ENCODE measurements at places on chromosomes 16 and 17.

DNA sequence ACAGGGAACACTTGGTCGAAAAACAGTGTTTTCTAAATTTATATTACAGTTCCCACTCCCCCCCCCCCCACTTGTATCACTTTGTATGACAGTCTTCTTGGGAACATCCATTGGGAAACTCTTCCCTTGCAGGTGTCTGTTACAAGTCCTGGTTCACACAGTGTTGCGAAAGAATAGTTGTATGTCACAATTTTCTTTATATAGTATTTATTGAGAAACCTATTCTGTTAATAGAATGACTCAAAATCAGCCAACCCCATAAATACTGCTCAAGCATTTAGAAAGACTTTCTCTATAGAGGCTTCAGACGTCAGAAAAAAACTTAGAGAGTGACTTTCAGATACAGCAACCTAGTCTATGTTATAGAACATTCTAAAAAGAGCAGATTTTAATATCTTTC is 414.4 kb downstream of the WWOX start:
- no peak for DNase-seq

GRCh38 chr17:28982131-28982793 is 23.6 kb downstream of the SEZ6 start:
- DNase-seq, result no peak

DNA sequence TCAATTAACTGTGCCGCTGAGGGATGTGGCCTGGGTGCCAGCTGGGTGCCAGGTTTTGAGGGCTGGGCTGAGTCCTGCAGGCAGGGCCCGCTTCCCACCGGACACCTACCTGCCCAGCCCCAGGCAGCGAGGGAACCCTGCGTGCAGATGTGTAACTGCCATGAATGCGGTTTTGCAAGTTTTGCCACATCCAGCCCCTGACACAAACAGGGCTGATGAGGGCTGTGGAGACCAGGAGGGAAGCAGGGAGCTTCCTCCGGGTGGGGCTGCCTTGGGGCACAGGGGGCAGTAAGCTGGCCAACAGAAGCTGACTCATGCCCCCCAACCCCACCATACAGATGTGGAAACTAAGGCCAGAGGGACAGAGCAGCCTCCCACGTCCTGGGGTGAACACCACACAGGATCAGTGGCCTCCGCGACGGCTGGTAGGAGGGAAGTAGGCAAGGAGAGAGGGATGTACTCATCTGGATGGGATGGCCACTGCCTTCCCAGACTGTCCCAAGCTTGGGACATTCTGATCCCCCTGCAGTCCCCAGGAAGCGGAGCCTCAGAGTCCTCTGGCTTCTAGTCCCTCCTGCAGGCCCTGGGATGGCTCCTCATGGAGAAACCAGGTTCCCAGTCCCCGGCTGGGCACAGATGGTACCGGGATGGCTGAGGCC is 1.6 kb downstream of the UBALD1 start:
- DNase-seq, result no peak

- DNase-seq, result no peak
Measured at GRCh38 chr17:60864708-60865005, 187.0 kb downstream of the BCAS3 start.

GRCh38 chr16:3087243-3088235 is 11.6 kb downstream of the ZSCAN10 start:
- DNase-seq, result no peak

DNA sequence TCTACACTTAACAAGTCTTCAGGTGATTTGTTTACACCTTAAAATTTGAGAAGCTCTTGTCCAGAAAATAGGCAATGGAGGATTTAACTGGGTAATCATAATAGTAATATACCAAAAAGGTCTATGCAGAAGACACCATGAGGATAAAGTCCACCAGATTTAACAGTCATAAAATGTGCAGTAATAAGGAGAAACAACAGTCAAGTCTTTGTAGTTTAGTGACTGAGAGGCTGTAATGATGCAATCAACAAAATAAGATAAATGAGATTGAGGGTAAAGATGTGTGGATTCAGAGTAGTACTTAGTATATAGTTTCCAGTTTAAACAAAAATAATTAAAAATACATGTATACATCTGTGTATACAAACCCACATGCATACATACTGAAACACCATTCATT is 91.2 kb downstream of the STXBP4 start:
- DNase-seq, result no peak

DNA sequence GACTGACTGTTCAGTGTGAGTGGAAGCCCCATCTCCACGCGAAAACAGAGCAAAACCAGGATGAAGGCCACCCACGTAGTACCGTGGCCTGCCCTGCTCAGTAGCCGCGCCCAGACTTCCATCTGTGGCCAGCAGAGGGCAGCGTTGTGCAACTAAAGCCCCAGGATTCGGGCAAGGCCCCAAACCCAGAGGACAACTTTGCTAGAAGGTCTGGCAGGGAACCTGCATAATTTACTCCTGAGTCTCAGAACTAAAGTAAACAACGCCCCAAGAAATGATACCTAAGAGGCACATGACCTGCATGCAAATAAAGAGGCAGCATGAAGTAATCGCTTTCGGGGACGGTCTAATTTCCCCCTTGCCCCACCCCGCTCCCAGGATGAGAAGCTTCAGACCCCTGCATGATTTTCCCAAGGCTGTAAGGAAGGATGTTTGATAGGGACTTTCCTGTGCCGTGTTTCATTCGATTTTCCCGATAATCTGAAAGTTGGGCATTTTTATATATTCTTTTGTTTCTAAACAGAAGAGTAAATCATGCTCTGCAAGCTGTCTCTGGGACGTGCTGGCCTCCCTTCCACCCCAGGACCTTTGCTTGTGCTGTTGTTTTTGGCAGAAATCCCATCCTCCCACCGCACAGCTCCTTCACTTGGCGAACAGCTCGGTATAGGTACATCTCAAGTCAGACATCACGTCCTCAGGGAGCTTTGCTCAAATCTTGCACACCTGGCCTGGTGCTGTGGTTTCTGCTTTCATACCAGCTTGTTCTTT is 18.6 kb downstream of the HSBP1 start:
- peak; percentile 80 for DNase-seq

GRCh38 chr16:47142486-47142820 is 1.3 kb downstream of the NETO2 start:
- DNase-seq, result no peak

GRCh38 chr16:67199011-67199807 is at the start of gene ELMO3:
Gene ELMO3 (plus strand): TSS chr16:67199131. CDS start chr16:67199327, 196 bp downstream.
- no peak for DNase-seq

DNA sequence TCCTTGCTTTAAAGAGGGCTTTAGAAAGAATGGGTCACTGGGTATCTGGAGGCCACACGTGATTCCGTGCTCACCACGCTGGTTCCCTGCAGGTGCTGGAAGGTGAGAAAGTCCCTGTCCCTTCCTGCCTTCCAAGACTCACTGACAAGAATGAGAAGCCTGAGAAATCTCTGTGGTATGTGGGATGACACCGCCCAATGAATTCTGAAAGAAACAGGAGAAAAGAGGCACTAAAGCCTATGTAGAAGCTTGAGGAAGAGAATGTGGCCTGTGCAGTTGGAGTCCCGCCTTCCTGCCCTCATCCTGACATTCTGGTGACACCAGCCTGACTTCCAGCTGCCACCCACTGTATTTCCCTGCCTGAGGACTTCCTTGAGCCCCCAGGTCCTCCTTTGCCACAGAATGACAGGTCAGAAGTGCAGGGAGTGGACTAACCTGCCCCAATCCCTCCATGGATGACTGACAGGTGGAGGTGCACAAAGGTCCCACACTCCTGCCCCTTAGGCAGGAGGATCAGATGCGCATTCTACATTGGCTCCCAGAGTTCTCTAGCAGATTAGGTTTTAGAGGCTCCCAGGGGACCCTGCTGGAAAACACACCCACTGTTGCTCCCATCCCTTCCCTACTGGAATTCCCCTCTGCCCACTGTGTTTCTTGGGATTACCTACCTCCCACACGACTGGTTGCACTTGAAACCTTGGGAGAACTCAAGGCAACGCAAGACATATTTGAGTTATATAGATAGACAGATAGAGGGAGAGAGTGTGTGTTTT is 38.6 kb upstream of the TENT4B start:
- DNase-seq, result no peak

GRCh38 chr17:43814026-43814425 is 18.9 kb downstream of the MPP3 start:
- DNase-seq, result no peak

DNA sequence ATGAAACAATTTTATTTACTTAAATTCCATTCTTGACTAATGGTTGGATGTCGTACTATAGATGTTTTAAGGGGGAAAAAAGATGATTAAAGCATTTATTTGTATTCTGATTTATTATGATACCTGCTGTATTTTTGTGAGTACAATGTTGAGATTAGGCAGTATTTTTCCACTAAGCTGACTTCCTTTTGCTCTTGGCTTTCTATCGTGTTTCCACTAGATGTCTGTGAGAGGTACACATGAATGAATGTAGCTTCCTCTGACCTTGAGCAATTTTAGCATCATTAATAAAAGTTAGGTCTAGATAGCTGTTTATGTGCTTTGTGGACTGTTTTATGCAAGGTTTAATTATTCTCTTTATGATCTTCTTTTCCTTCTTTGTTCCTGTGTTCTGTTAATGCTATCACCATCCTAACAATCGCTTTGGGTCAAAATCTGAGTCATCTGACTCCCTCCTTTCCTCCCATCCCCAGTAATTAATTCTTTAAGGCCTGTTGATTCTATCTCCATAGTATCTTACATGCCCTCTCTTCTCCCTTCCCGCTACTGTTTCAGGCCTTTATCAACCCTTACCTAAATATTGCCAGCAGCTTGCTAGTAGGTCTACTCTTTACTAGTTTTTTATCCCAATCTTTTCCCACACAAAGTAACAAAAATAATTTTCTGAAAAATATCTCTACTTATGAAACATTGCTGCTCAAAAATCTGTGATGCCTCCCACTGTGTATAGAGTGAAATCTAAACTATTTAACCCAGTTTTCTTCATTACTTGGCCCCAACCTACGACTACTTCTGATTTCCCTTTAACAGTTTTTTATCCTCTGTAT is 76.0 kb downstream of the VMP1 start:
- no peak for DNase-seq

DNA sequence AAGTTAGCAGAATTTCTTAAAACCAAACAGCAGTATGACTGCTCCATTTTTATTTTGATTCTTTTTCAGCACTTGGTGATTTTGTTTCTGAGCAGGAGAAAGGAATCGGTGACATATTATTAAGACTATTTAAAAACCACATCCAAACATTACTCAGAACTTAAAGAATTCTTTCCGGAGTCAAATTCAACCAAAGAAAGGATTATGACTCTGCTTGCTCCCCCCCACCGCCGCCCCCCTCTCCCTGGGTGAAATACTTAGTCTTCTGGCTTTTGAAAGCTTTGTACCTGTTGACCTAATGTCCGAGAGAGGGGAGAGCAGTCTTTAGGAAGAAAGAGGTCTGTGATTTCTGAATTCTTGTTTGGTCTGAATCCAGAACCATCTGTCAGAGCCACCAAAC is 17.9 kb upstream of the COL1A1 start:
- no peak for DNase-seq

DNA sequence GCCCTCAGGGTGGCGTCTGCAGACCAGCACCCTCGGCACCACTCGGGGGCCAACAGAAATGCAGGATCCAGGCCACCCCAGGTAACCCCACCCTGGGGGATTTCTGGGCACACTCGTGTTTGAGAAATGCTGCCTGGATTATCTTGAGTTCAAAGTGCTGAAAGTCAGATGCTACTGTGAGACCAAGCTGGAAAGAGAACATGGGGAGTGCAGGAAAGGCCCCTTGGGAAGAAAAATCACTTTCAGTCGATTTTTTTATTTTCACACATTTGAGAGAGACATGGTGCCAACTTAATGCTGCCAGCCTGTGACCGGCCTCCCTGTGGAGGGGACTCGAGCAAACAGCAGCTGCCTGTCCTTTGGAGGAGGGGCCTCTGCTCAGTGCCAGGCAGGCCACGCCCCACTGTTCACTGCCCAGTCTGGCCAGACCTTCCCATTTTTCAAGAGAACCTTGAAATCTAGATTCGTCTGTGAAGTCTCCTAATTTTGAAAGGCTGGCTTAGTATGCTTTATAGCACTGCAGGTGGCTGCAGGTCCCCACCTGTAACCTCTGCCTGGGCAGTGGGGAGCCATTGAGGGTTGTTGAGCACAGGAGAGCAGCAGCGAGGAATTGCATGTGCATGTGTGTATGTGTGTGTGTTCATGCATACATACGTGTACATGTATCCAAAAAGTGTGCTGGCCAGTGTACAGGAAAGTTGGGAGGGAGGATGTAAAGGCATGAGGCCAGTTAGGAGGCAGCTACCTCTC is 70.7 kb upstream of the PLCG2 start:
- no peak for DNase-seq

DNA sequence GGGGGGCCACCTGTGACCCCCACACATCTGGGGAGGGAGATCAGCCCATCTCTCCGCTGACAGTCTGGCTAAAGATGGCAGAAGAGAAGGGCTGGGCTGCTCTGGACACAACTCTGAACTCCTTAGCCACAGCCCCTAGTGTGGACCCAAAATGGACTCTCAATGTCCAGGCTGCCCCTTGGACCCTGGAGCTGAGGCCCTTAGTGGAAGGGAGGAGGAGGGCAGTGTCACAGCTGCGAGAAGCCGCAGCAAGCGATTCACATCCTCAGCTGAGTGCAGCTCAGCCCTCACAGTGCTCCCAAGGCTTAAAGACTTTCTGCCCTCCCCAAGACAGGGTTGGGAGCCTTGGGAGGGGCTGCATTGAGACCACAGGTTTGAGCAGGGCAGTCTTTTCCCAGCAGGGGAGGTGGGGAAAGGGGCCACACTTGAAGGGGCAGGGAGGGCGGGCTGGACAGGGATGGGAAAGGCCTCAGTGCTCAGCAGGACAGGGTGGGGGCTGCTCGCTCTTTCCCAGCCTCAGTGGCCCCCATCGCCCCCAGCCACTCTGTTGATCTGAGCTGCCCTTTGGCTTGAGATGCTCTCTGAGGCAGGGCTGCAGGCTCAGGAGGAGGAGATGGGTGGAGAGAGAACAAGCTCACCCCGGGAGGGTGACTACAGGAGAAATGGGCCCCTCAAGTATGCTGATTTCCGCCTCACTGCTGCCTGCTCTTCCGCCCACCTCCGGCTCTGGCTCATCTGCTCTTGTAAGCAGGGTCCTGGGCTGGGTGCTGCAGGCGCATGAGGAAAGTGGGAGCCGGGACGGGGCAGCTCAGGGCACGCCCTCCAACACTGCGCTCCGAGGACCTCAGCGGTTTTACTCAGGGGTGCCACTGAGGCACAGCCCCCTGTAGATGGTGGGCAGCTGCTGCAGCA is 50.9 kb upstream of the MTSS2 start:
- DNase-seq, result no peak

- DNase-seq, result no peak
Measured at GRCh38 chr16:70433458-70434103, 5.3 kb downstream of the ST3GAL2 start.

GRCh38 chr17:19386974-19387920 is at the start of gene MFAP4:
Gene MFAP4 (minus strand): TSS chr17:19387190. CDS start chr17:19387155, 35 bp downstream.
- DNase-seq, result no peak

DNA sequence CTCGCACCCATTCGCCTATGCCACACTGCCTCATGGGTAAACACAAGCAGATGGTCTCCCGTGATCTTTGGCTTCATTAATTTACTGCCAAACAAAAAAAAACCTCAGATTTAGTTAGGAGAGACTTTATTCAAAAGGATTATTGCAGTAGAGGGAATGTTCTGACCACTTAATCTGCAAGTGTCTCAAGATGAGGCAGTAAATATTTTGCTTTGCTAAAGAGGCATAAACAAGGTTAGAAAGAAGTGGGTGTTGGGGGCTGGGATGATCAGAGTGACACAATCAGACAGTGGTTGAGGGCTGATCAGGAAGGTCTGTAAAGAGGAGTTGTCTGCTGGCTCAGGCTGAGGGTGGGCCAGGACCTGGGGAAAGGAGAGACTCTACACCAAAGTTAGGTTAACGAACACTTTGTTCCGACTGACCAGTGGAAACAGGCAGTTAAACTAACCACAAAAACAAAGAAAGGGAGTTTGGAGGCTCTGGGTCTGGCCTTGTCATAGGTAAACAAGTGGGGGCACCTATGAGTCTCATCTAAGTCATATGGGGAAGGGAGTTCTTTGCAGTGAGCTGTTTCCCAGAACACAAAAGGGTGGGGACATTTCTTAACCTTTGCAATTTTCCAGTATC is 28.5 kb downstream of the HSD17B2 start:
- no peak for DNase-seq

Data from progenitor cell of endocrine pancreas (in vitro differentiated cells).